RKO (cell line): ENCODE measurements at places on chromosomes 11 and 22.

DNA sequence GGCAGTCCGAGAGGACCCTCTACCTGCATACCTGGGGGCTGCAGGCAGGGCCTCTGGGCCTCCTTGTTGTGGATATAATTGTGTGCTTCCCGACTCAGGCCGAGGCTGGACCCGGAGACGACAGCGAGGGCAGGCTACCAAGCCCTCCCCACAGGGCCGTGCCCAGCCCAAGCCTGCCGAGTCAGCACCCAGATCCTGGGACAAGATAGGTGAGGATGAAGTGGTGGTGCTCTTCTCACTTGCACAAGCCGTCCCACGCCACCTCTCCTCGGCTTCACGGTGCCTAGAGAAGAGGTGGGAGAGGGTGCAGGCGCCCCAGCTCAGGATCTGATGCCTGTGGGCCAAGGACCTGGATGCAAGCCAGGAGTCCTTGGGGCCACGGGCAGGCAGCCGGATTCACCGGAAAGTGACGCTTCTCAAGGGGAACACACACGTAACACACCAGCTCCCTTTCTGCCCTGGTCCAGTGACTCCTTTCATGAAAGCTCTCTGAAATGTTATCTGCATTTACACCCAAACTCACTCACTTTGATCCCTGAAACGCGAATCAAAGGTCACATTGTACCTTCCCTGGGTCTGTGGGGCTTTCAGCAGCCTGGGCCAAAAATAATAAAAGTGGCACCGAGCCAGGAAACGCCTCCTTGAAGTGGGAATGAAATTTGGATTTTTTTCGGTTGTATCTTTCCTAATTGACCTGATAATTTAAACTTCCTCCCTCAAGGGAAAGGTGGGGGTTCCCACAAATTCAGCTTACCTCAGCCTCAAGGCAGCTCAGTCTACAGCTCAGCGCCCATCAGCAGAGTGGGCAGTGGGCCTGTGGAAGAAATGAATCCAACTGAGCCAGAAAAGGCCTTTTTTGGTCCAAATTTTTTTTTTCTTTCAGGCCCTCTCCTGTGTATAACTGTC lies 1.1 kb upstream of the GNB1L start:
- DNase-seq = peak; percentile 90

DNA sequence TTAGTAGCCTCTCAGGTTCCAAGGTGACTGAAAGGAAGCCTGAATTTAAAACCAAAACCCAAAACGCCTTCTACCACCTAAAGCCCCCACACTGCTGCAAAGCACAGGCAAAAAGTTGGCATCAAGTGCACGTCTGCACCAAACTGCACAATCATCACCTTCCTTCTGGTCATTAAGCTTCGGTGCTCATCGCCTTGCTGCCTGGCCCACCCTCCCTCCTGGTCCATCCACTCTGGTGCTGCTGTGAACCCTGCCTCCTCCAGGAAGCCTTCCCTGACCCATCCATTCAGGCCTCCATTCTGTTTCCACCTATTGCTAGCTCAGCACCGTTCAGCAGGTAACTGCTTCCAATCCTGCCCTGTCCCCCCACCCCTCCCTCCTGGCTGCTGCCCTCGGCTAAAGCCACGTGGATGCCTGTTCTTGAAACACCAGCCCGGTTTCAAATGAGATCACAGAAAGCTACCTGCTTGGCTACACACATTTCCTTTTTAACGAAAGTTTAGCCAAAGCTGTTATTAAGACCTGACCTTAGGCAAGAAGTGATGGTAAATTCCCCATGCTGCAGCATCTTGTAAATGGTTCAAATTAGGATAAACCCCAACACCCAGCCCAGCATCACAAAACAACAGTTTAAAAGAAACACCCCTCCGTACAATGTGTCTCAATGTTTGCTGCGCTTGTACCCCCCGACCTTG lies 53.8 kb upstream of the CD5 start:
- no peak for DNase-seq

DNA sequence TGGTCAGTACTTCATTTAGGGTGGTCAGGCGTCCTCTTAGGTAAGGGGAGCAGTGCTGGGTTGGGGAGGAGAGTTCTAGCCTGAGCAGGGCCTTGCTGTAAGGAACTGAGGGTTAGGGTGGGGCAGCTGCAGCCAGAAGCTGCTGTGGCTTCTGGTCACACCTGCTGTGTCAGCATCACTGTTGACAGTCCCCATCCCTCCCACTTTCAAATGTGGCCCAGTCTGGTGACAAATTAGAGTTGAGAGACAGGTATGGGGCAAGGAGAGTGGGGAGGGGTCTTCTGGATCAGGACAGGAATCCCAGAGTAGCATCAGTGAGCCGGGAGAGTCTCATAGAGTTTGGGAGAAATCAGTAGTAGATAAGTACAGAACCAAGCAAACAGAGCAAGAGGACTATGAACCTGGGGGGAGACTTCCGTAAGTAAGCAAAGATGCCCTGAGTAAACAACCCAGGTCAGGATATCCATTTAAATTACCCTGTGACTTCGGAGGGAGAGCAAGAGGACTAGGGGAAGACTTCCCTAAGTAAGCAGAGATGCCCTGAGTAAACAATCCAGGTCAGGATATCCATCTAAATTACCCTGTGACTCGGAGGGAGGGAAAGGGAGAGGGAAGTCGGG lies 53.7 kb downstream of the PPP6R2 start:
- DNase-seq = no peak

DNA sequence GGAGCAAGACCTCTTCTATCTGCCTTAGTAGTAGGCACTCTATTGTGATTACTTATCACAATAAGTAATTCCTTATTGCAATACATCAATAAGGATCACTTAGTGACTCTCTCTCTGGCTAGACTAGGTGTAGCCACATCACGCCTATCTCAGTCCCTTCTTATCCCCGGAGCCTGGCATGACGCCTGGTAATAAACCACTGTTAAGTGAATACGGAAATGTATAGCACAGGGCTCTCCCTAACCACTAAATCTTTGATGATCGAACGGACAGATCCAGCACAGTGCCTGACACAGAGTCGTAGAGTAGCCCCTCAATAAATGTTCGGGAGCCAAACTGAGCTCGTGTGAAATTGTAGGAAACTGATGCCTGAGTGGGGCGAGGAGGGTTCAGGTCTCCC lies 143.3 kb downstream of the FBXO7 start:
- no peak for DNase-seq

GRCh38 chr22:40397396-40397795 lies 27.0 kb downstream of the SGSM3 start:
- no peak for DNase-seq
